NCI-H460 (cell line): ENCODE measurements at places on chromosomes 11 and 22. TPM values are rescaled to one million over a fixed set of nuclear protein-coding genes. Genes with fewer than 3 reads are reported as not detected.

The MYBPC3 gene
- 0.05 TPM in 1 of 2 replicates, not detected in the other for total RNA-seq

GRCh38 chr11:128823753-128824152 lies 43.3 kb downstream of the KCNJ1 start:
- no peak for DNase-seq

The TNNT3 gene
- total RNA-seq: not detected in 2 replicates

GRCh38 chr11:126544108-126545056 lies 188.9 kb downstream of the ST3GAL4 start:
- no peak for DNase-seq

GRCh38 chr22:39630721-39631120 lies 60.2 kb downstream of the CACNA1I start:
- no peak for DNase-seq
